ENCODE measurements at places on chromosomes 13 and 19. TPM values are rescaled to one million over a fixed set of nuclear protein-coding genes. Genes with fewer than 3 reads are reported as not detected.

VWA8 gene
- total RNA-seq = 36.0 TPM

ZNF763 gene
- total RNA-seq = 7.1 TPM

SIGLEC6 gene
- 1.7 TPM for total RNA-seq

NCR1 gene
- total RNA-seq = not detected

ZNF324B gene
- total RNA-seq = 5.7 TPM

ZNF443 gene
- 7.0 TPM for total RNA-seq

TUBB4A gene
- 0.60 TPM for total RNA-seq

C1QTNF9B gene
- not detected for total RNA-seq

NEK5 gene
- total RNA-seq = 0.14 TPM

RAB8A gene
- total RNA-seq = 102 TPM

BEST2 gene
- total RNA-seq = 325 TPM

C19orf33 gene
- total RNA-seq = 1,160 TPM

CFD gene
- 368 TPM for total RNA-seq

R3HDM4 gene
- total RNA-seq = 47.1 TPM

FCAR gene
- not detected for total RNA-seq

CD79A gene
- 2.3 TPM for total RNA-seq

IZUMO4 gene
- total RNA-seq = not detected

CEACAM16 gene
- total RNA-seq = not detected

IFI30 gene
- 10.0 TPM for total RNA-seq

ZNF493 gene
- total RNA-seq = 34.0 TPM

GTF2F1 gene
- total RNA-seq = 53.2 TPM

C19orf38 gene
- total RNA-seq = not detected

ZNF610 gene
- total RNA-seq = 6.6 TPM

FOXA3 gene
- 14.3 TPM for total RNA-seq

NCLN gene
- total RNA-seq = 74.5 TPM

KASH5 gene
- total RNA-seq = not detected

BSG gene
- total RNA-seq = 1,067 TPM

CYP4F2 gene
- total RNA-seq = 24.7 TPM

ZNF224 gene
- 45.6 TPM for total RNA-seq

PSG7 gene
- not detected for total RNA-seq

OSCAR gene
- total RNA-seq = 0.75 TPM

ZNF616 gene
- 8.4 TPM for total RNA-seq

ZNF223 gene
- total RNA-seq = 6.5 TPM

All from transverse colon (tissue), 4 donors.